ENCODE measurements at places on chromosomes 11 and 22.

DNA sequence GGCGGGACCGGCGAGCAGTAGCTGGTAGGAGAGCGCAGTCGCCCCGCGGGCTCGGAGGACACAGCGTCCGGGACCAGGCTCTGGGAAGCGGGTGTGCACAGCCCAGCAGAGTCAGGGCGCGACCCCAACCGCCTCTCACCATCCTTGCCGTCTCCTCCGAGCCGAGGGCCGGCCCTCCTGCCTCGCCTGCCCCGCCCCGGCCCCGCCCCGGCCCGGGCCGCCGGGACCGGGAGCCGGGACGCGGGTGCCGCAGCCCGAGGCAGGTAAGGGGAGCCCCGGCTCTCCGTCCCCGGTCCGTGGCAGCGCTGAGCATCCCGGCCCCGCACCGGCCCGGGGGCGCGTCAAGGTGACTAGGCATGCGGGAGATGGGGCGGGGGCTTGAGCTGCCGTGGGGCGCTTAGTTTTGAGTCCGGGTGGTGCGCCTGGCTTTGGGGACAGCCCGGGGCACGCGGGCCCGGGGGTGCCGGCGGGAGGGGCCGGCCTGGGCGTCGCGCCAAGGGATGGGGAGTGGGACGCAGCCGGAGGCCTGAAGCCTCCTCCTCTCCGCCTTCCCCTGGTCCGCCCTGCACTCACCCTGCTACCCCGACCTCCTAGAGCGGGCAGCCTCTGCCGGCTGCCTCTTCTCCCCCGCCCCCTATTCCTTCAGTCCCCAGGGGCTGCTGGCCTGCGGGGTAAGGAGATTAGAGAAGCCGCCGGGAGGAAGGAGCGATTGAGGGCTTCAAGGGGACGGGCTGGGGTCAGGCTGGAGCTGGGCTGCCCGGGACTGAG is at the start of gene ABCG4:
ABCG4 (plus strand) TSS at position 35 of the 768 bp plus-strand sequence. CDS start 914 bp downstream, outside the sequence.
- no peak for DNase-seq

- no peak for DNase-seq
These were observed 15.6 kb downstream of the RHOD start for GRCh38 chr11:67072295-67072694.

- DNase-seq, result no peak
These were observed 2120.0 kb upstream of the RAG2 start for GRCh38 chr11:38718049-38718448.

- DNase-seq, result no peak
These were observed 46.0 kb downstream of the C11orf91 start for GRCh38 chr11:33654594-33654993.

GRCh38 chr11:62338218-62338617 is 970 bp downstream of the ASRGL1 start:
- DNase-seq, result no peak

Data from kidney tubule cell (primary cell).